Activated naive CD4-positive, alpha-beta T cell treated with Interleukin-2 at 50 U/mL for 16 hours (primary cell): ENCODE measurements at places on chromosomes 5 and 9.

DNA sequence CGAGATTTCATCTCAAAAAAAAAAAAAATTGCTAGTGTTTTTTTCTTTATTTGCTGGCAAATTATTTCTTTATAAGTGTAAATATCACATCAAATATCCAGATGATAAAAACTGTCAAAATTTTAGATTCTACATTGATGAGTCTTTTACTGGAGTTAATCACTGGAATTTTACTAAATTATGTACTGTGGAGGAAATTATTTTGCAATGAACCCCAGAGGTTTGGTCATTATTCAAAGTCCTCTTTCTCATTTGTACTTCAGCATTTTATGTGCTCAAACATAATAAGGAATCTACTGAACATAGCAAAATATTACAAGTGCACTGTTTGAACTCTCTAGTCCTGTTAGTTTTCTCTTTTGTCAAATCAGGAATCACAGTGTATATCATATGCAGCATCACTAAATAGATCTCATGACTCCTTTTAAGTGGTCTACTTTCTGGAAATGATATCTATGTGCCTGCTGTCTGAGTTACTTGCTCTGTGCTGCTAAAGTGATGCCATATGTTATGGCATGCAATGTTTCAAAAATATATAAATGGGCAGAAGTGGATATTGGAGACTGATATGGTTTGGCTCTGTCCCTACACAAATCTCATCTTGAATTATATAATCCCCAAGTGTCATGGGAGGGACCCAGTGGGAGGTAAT, 18.0 kb downstream of the OTULINL start:
- no peak for DNase-seq

- DNase-seq, result no peak
These were observed 43.0 kb upstream of the COL15A1 start for GRCh38 chr9:98900725-98901124.

DNA sequence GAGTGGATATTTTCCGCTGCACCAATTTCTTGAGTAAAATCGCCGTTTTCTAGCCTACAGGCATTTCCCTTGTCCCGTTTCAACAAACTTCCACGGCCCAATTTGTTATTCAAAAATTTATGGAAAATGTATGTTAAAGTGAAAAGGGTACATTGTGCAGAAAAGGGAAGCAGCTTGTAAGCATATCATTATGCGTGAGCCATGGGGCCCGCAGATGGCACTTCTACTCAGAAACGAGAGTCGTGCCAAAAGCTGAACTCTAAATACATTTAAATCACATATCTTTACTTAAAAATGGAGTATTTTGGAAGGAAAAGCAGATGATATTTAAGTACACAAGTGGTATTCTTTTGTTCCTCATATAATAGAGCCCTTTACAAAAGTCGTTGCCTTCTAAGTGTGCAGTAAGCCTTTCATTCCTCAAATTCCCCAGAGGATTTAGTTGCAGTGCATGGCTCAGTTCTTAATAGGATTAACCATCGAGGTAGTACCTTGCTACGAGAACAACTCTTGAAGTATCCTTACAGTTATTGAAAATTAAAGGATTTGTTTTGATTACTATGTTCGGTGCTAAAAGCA, 1227.2 kb upstream of the WWC1 start:
- no peak for DNase-seq

- DNase-seq, result no peak
These were observed 251.5 kb downstream of the COX7C start for GRCh38 chr5:86869268-86869667.

- peak; percentile 89 for DNase-seq
These were observed 19.8 kb downstream of the TRIP13 start for GRCh38 chr5:912280-913091.

DNA sequence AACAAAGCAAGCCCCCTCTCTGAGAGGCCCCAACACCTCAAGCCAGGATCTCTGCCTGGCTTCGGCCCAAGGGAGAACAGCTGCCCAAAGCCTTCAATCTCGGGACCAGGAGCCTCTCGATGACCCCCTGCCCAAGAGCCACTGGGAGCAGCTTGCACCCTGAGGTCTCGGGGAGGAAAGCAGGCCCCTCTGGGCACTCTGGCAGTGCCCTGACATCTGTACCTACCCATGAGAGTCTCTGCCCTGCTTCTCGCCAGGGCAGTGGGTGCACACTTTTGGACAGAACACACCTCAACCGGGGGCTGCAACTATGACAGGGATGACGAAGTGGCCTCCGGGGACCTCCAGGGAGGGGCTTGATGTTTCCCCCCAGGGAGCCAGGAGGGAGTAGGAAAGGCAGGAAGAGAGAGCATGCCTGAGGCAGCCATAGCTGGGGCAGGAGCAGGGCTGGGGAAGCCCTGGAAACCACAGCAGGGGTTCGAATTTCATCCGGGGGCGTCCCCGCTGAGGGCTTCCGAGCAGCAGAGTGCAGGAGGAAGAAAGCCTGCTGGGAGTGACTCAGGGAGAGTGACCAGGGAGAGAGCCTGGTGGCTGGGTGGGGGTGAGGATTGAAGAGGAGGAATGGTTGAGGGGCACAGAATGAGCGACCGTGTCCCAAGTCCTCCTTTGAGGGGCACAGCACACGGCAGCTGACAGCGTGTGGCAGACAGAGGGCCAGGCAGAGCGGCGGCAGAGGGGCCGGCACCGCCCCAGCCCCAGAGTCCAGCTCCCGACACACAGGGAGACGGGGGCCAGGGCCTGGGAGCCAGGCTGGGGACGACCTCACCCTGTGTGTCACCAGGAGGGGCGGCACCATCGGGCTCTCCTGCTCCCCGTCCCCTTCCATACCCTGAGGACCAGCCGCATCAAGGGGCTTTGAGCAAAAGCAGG, 1.8 kb downstream of the LPCAT1 start:
- no peak for DNase-seq

GRCh38 chr9:123798195-123798594, 131.7 kb downstream of the DENND1A start:
- no peak for DNase-seq

- DNase-seq, result no peak
These were observed 14.2 kb upstream of the AP3B1 start for GRCh38 chr5:78308703-78309102.

DNA sequence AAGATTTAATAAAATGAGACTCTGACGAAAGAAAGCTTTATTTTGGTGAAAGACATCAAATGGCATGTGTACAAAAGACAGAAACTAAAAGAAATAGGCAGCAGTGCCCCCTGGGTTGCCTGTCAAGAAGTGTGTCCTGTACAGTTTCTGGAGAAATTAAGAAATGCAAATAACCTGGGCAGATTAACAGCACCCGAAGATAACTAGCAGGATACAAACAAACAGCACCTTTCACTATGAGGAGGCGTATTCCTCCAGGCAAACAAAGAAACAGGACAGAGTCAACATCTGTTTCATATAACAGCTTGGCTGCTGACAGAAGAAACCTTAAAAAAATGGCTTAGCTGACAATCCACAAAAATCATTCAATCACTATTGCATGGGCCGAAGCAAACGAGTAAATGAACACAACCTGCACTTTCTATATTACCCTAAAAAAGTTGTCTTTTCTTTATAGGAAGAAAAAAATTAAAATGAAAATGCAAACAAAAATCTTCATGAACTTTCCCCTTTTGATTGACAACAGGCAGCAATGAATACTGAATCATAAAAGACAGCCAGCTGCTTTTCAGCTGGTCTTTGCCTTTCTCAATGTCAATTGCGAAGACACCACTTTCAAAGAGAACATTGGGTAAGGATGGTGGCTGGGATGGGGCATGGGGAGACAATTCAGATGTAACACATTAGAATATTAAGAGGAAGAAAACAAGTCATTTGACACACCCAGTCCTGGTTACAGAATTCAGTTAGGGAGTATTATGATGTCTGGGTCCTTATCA, 162.1 kb downstream of the ARL15 start:
- no peak for DNase-seq

DNA sequence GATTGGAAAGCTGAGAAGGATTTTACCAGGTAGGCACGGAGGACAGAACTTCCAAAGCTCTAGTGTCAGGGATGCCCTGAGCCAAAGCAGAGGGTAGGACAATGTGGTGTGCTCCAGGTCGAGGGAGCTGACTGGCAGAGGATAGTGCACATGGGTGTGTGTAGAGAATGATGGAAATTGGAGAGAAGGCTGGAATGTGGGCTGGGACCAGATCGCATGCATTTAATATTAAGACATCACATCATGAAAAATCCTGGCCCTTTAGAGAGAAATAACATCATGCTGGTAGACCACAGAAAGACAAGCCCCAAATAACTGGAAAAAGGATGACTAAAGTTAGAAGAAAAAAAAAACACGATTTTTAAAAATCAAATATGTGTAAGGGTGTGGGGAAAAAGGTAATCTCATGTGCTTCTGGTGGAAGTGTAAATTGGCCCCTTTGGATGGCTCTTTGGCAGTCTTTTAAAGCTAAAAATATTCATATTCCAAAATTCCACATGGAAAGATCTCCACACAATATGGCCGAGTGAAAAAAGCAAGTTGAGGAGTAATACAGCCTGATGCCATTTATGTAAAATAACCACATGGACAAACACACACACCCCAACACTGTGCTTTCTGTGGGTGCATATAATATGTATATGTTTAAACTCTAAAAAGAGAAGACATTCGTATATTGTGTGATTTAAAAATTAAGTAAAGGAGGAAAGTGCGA, 67.0 kb upstream of the TGFBR1 start:
- no peak for DNase-seq

DNA sequence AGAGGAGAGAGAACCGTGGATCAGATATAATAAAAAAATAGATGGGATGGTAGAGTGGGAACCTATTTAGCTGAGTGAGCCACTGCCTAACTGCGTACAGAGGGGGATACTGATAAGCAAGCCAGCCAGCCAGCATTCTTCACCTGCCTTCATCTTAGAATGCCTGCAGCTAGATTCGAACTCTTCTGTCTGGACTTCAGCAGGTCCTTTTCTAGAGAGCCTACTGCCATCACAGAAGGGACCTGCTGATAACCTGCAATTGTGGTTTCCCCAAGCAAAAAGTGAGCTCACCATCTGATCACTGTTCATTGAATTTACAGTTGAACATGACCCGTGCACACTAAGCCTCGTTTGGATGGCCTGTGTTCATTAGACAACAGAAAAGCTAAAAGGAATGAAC, 109.4 kb downstream of the CDC42SE2 start:
- DNase-seq, result no peak

GRCh38 chr5:149062371-149063016, 368 bp downstream of the SH3TC2 start:
- no peak for DNase-seq

DNA sequence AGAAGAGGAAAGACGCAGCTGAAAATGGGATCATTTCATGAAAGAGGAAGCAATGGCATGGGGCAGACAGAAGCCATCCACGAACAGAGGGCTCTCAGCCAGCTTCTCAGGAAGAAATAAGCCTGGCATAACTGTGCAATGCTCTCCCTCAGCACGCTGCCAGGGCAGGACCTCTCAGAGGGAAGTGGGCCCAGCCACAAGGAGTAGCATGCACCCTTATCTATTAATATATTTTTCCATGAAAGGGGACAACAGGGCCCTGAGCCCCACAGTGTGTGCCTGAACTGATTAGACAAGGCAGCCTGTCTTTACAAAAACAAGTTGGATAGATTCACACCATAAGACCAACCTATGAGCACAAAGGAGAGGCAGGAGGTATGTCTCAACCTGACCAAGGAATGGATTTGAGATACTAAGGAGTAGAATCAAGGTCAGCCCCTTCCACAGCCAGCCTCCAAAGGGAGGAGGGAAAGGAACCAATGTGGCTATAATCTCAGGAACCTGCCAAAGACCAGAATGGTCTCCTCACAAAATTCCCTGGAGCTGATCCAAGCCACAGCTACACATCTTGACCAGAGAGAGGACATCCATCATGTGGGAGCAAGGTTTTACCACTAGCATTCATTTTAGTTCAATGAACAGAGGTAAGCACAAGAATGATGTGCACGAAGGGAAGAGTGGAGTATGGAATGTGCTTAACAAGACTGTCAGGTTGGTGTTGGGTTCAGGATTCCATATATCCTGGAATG, 154.8 kb downstream of the SIL1 start:
- no peak for DNase-seq

GRCh38 chr5:149854866-149855265, 89.7 kb downstream of the PDE6A start:
- DNase-seq, result no peak

- no peak for DNase-seq
These were observed 51.4 kb upstream of the DAB2 start for GRCh38 chr5:39475881-39476842.

GRCh38 chr9:126157423-126157822, 169.2 kb upstream of the MVB12B start:
- DNase-seq, result no peak

- DNase-seq, result no peak
These were observed 3.2 kb downstream of the ODF2 start for GRCh38 chr9:128459011-128459410.

DNA sequence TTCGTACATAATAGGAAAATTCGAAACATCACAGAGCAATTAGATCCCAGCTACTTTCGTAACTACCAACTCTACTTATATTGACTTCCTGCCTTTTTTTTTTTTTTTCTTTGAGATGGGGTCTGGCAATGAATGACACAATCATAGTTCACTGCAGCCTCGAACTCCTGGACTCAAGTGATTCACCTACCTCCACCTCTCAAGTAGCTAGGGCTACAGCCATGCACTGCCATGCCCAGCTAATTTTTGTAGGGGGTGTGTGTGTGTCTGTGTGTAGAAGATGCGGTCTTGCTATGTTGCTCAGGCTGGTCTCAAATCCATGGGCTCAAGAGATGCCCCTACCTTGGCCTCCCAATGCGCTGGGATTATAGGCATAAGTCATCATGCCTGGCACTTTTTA, 5.8 kb upstream of the PAIP2 start:
- DNase-seq, result no peak

- no peak for DNase-seq
These were observed 58.0 kb downstream of the DAP start for GRCh38 chr5:10702911-10703491.

- DNase-seq, result no peak
These were observed 29.1 kb upstream of the BNC2 start for GRCh38 chr9:16899606-16900005.

GRCh38 chr5:140227046-140227445, 52.1 kb downstream of the CYSTM1 start:
- DNase-seq, result no peak

DNA sequence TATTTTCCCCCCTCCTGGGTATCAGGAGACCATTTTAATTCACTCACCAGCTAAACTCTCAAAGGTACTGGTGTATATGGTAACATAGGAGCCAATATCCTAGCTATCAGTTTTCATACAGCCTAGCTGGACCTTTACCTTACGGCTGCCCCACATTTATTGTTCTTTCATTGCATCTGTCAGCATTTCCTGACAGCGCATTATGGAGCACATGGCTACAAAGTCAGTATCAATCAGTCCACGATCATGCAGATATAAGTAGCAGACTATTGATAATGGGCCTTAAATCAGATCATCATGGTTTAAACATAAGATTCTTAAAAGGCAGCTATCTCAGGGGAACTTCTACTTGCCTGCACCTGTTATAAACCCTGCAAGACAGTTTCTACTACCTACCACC, 304.7 kb downstream of the KIAA0825 start:
- no peak for DNase-seq

- no peak for DNase-seq
These were observed 36.7 kb downstream of the HRH2 start for GRCh38 chr5:175694371-175695160.
